Activated B cell treated with CpG ODN at 0.5 μM for 24 hours (primary cell): ENCODE measurements at places on chromosomes 7 and 10.

DNA sequence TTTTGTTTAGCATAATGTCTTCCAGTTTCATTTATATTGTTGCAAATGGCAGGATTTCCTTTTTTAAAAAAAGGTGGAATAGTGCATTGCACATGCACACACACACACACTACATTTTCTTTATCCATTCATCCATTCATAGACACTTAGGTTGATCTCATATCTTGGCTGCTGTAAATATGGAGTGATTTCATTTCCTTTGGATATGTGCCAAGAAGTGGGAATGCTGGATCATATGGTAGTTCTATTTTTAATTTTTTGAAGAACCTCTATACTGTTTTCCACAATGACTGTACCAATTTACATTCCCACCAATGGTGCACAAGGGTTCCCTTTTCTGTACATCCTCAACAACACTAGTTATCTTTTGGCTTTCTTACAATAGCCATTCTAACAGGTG is 68.9 kb downstream of the EBLN1 start:
- DNase-seq: no peak

DNA sequence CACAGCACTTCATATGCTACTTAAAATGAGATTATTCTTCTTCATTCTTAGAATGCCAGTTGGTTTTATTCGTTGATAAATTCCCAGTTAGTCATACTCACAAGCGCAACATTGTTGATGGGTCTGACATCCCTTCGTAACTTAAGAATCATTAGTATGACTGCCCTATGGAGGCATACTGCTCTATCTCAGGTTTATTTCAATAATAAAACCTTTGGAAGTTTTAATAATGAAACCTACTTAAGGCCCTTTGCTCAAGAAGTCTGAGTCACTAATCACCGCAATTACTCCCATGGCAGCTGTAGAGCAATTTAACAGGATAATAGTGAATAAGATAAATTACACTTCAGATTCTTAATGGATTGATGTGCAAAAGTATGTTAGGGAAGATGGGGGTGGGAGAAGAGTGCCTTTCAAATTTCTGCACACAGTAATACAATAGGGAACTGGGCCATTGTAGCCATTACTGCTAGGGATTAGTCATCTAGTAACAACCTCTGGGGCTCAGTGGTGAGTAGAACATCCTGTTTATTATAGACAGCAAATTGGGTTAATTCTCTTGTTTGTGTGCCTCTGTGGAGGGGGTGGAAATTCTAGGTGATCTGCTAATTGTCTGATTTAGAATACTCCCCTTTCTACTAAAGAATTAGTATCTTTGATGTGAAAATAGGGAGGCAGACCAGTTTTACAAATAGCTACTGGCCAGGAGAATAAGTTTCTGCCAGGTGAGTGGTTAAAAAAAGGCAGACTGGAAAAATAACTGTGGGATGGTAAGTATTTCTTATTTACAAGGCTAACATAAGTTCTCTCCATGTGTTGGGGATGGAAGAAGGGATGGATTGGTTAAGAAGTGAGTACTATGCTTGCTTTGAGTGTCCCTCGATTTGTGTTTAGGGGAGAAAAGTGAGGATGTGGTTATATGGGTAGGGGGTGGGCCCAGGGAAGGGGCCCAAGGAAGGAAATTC is 74.5 kb upstream of the VKORC1L1 start:
- DNase-seq: no peak

DNA sequence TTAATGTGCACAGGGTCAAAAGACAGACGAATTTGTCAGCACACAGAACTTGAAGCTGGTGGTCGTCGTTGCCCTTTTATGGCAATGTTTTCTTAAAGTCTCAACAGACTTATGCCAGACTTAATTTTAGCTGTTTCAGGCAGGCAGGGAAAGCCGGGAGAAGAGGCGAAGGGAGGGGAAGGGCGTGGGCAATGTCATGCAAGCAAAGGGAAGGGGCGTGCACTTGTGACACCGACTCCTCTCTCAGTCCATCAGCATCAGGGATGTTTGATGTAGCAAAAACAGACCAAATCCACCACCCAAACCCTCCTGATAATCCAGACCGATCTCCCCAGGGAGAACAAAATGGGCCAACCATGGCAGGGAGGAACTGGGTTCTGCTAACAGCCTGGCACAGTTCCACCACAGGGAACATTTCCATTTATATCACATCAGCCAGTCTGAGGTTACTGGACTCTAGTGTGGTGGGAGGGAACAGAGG is 118.1 kb upstream of the RHEB start:
- DNase-seq: no peak

DNA sequence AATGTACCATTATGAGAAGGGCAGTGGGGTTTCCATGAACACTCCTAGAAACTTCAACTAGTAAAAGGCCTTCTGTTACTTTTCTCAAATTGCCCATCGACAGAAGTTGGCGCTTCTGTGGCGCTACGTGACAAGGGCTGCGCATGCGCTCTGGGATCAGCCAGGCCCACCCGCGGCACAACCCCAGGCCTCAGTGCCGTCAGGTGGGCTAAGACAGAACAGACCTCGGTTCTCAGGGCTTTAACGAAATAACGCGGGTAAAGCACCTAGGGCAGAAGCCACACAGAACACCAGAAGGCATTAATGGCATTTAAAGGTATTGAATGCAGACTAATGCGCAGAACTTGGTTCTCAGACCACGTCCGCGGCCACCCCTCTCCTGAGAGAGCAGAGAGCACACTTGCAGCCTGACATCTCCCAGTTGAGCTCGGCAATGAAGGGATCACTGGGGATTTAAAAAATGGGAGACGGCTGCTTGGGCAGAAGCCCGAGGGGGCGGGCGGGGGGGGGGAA is 67.6 kb upstream of the CTNNA3 start:
- DNase-seq: peak; percentile 73

- DNase-seq: no peak
These were observed 1.5 kb downstream of the CYP3A7 start for GRCh38 chr7:99733448-99733847.

DNA sequence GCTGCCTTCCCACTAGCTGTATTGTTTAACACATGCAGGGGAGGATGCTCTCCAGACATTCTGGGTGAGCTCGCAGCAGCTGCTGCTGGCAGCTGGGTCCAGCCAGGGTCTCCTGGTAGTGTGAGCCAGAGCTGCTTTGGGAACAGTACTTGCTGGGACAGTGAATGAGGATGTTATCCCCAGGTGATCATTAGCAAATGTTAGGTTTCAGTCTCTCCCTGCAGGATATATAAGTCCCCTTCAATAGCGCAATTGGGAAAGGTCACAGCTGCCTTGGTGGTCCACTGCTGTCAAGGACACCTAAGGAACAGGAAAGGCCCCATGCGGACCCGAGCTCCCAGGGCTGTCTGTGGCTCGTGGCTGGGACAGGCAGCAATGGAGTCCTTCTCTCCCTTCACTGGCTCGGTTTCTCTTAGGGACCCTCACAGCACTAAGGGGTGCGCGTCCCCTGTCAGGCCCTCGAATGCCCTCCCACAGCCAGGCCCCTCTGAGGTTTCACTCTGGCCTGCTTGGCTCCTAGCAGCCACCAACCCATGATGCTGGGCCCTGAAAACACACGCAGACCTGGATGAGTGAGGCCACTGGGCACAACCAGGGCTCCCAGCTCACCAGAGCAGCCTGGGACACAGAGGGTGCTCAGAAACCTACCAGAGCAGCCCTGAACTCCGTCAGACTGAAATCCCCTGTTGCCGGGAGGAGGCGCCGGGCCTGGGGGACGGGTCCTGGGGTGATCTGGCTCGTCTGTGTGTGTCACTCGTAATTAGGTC is 173.0 kb upstream of the LANCL2 start:
- no peak for DNase-seq

DNA sequence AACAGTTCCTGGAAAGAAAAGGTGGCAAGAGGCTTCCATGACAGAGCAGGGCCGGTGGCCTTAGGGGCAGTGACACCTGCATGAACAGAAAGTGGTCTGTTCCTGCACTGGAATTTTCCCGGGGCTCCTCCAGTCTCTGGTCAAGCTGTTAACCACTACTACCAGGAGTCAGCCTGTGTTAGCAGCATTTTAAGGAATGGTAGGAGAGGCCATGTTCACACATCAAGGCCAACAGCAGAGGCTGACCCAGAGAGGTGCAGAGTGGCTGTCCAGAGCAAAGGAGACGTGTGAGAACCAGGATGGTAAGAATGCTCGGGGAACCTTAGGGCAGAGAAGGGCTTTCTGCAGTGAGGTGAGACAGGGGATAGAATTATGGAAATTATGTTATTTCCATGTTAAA is 8.5 kb downstream of the H2BK1 start:
- DNase-seq: no peak

DNA sequence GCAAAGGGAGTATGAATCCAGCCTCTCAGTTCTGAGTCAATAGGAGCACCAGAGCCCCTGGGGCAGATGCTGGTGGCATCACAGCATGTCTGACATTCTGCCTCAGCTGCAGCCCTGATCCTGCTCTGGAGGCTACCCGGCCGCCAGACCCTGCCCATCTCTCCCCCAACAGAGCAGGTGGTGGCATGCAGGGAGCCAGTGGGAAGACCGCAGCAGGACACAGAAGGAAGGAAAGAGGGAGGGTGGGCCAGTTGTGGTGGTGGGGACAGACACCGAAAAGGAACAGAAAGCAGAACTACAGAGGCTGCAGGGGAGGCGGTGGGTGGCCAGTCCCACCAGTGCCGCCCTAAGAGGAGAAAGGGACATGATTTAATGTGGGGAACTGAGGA is 35.3 kb downstream of the BLNK start:
- DNase-seq: no peak

GRCh38 chr10:3699916-3700315 is 85.1 kb downstream of the KLF6 start:
- DNase-seq: no peak

DNA sequence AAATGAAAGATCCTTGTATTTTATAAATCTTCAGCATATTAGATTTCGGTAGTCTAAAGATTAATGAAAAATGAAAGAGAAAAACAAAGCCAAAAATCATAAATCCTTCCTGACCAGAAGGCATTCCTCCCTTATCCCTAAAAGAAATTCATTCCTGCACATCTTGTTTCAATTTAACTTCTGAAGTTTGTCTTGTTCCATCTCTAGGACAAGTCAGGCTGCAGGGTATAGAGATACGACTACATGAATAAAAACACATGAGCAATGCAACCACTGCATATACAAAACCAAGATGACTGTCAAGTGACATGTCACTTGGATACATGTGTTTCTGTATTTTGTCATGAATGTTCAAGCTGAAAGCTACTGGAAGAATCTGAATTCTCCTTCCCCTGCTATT is 214.9 kb downstream of the JAZF1 start:
- DNase-seq: no peak
